Pancreas (tissue), 10 donors: ENCODE measurements at places on chromosomes 16 and 17.
A peak's percentile ranks its signal among the peaks of the same experiment; 100 is the strongest.

DNA sequence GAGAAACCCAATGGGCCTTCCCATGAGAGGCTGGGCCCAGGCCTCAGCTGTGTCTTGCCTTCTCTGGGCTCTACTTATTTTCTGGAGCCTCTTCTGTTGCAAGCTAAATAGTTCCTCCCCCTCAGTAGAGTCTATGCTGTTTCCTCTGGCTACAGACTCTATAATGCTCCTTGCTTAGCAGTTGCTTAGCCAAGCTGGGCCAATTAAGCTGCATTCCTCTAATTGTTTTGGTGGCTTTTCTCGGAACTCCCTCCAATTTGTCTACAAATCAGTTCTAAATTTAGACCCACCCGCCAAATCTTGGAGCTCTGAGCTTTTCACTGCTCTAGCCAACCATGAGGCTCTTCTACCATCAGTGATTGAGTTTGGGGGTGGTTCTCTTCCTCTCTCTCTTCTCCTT, 302.7 kb upstream of the ASIC2 start:
- no peak for DNase-seq

- DNase-seq = peak; percentile 78
These were observed 1.4 kb downstream of the CENPX start for GRCh38 chr17:82021107-82021899.

DNA sequence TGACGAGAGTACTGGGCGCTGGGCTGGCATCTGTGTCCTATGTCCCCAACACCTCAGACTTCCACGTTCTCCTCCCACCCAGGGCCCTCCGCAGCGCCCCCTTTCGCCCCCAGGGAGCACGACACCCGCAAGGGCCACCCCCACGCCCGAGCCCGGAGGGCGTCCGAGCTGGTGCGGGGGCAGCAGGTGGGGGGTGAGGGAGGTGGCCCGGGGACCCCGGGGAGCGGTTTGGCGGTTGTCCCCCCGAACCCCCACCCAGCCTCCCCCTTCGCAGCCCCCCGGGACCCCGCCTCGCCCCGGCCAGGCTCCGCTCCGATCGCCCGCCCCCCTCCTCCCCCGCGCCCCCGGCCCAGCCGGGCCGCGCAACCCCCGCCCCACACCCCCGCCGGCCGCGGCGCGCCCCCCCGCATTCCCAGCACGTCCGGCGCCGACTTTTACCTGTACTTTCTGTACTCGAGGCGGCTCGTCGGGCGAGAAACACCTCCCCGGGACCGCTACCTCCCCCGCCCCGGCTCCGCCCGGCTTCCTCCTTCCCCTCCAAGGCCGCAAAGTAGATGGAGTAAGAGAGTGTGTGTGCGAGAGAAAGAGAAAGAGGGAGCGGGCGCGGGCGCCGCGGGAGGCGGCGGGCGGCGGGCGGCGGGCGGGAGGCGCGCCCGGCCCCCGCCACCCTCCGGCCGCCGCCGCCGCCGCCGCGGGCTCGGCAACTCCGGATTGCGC, 901 bp downstream of the CDYL2 start:
- DNase-seq = peak; percentile 74

GRCh38 chr17:61619953-61620352, 28.9 kb upstream of the NACA2 start:
- no peak for DNase-seq

DNA sequence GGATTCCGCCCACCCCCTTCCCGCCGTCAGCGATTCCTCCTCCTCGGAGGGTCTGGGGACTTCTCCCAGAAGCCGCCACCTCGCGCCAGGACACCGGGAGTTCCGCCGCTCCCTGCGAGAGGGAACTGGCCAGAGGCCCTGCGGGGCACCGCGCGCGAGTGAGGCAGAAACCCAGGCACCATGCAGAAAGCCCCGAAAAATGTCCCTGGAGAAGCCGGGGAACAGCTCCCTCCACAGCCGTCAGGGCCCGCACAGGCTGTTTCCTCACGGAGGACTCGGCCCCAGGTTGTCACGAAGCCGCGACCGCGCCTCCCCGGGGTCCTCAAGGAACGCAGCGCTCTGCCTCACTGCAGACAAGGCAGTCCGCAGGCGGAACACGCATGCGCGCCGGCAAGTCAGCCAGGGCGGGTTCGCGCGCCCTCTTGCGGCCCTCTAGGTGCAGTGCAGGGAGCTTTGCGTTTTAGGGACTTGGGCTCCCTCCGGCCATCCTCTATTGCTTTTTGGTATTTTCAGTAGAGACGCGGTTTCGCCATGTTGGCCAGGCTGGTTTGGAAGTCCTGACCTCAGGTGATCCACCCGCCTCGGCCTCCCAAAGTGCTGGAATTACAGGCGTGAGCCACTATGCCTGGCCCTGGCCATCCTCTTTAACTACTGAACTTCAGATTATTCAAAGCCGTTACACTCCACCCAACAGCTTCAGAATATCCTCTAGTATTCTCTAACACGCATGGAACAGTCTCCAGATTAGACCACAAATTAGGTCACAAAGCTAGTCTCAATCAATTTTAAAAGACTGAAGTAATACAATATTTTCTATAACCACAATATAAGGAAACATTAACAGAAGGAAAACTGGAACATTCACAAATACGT, 20.3 kb upstream of the ZNF287 start:
- peak; percentile 87 for DNase-seq

DNA sequence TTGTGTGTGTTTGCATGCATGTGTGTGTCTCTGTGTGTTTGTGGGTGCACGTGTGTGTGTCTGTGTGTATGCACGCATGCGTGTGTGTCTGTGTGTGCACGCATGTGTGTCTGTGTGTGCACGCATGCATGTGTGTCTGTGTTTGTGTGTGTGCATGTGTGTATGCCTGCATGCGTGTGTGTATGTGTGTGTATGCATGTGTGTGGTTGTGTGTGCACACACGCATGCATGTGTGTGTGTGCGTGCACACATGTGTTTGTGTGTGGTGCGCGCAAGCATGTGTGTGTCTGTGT, 239.9 kb upstream of the TNRC6C start:
- no peak for DNase-seq

GRCh38 chr17:41578971-41579370, 7.1 kb upstream of the KRT9 start:
- no peak for DNase-seq

DNA sequence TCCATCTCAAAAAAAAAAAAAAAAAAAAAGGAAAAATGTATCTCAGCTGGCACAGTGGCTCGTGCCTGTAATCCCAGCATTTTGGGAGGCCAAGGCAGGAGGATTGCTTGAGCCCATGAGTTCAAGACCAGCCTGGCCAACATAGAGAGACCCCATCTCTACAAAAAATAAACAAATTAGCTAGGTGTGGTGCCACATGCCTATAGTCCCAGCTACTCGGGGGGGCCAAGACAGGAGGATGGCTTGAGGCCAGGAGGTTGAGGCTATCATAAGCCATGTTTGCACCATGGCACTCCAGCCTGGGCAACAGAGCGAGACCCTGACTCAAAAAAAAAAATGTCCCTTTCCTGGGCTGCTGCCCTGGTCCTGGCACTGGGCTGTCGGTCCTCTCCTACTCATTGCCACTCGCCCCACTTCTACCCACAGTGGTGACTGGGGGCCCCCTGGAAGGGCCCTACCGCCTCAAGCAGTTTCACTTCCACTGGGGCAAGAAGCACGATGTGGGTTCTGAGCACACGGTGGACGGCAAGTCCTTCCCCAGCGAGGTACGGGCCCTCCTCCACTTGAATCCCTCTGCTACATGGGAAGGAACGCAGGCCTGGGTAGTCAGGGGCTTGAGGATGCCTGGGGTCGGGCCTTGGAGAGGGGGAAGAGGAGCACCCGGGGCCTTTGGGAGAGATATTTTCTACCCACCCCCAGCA, 6.1 kb downstream of the CA7 start:
- DNase-seq = no peak

GRCh38 chr17:74888469-74888868, 5.0 kb downstream of the FADS6 start:
- no peak for DNase-seq

DNA sequence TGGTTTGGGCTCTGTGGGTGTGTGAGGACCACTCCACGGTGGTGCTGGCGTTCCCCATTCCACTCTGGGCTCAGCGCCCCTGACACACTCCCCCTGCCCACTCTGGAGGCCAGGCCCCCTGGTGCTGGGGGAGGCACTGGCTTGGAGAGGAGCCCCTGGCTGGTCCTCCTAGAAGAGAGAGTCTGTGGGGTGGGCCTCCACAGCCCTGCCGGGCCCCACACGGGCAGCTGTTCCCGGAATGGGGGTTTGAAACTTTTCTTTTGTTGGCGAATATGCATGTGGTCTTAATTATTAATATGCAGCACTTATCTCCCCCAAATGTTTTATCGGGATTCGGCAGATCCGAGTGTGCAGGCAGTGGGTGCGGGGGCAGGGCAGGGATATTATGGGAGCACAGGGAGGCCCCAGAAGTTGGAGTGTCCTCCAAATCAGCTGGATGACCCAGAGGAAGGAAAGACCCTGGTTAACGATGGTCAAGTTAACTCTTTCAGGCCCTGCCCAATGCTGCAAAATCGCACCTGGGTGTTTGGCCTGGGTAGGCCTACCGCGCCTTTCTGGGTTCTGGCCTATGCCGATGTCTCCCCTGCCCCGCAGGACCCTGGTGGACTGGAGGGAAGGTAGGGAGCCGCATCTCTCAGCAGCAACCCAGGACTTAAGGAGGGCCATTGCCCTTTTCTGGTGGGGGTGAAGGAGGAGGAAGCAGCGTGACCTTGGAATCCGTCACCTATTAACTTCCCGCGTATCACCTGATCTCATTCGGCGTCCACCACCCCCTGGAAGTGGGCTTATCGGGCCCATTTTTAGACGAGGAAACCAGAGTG, 36.0 kb downstream of the TMEM235 start:
- no peak for DNase-seq

- DNase-seq = no peak
These were observed 19.0 kb downstream of the PPM1D start for GRCh38 chr17:60618854-60619526.

- no peak for DNase-seq
These were observed 113.3 kb downstream of the AATF start for GRCh38 chr17:37062021-37062420.

GRCh38 chr16:84449156-84450140, 55.0 kb downstream of the MEAK7 start:
- peak; percentile 46 for DNase-seq

DNA sequence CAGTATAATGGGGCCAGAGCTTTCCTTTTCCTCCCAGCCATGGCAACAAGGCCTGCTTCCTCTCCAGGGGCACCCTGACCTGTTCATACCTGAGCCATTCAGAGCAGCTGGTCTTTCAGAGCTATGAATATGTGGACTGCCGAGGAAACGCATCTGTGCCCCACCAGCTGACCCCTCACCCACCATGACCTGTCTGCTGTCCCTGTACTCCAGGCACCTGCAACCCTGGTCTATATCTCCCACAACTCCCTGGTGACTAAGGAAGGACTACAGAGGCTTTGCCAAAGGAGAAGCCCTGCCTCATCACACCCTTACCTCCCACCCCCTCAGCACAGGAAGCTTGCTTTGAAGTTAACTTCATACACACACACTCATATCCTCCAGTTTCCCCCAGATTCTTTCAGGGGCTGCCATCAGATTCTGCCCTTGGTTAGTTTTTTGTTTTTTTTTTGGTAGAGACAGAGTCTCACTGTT, 6.0 kb downstream of the TMEM106A start:
- no peak for DNase-seq

DNA sequence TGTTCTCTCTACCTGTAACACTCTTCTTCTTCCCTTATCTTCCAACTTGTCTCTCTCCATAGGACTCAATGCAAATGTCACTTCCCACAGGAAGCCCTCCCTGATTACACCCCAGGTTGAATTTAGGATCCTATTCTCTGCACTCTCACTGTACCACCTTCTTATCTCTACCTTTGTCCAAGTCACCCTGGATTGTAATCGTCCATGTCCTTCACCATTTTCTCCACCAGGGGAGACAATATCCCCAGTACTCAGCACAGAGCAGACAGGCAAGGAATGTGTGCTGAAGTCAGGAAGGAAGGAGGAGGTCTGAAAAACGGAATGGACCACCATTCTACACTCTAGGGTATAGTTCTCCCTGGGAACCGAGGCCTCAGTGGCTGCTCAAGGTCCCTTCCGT, 14.2 kb downstream of the C16orf82 start:
- DNase-seq = no peak

DNA sequence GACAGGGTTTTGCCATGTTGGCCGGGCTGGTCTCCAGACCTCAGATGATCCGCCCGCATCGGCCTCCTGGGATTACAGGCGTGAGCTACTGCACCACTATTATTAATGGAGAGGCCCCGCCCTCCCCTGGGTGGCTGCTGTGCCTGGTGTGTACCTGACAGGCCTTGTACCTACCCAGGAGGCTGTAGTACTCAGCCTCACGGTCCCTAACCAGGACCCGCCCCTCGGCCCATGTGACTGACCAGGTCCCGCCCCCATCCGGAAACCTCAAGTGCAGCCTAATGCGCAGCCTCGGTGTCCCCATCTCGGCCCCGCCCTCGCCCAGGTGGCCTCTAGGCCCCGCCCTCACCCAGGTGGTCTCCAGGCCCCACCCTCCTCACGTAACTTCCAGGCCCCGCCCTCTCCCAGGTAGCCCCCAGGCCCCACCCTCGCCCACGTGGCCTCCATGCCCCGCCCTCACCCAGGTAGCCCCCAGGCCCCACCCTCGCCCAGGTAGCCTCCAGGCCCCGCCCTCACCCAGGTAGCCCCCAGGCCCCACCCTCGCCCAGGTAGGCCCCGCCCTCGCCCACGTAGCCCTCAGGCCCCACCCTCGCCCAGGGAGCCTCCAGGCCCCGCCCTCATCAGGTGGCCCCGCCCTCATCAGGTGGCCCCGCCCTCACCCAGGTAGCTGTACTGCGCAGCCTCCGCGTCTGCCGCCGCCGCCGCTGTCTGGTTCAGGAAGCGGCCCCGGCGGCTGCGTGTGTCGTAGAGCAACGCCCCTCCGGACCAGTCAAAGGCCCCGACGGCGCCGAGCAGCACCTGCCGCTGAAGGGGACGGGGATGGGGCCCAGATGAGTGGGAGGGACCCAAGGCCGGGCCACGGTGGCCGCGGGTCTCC, 31.0 kb downstream of the HASPIN start:
- DNase-seq = peak; percentile 99

- DNase-seq = no peak
These were observed 267.0 kb upstream of the MAF start for GRCh38 chr16:79867425-79867997.

DNA sequence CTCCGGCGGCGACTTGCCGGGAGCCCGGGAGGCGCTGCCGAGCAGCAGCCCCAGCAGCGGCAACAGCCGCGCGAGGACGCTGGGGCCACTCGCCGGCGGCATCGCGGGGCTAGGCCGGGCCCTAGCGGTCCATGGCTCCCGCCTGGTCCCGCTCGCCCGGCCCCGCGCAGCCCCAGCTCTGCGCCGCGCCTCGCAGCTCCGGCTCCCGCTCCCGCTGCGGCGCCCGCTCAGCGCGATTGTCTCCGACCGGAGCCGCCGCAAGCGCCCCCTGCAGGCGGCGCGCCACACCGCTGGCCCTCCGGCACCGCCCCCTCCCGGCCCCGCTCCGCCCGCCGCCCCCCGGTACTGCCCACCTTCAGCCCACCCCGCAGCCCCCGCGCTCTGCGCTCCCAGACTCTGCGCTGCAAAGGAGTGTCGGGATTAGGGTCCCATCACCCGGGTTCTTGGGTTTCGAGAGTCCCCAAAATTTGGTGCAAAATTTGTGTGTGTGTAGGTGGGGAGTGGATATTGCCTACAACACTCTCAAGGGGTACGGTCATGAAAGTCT, at the start of gene FAM171A2:
Gene FAM171A2, minus strand, starts transcription at position 241 of the 547 bp plus-strand sequence. Its CDS starts 139 bp downstream, at position 102.
- DNase-seq = peak; percentile 32
